ENCODE measurements at places on chromosomes 12 and 14. TPM values are rescaled to one million over a fixed set of nuclear protein-coding genes. Genes with fewer than 3 reads are reported as not detected.

The REM2 gene
- polyA plus RNA-seq: 1.4 TPM

The RNF212B gene
- polyA plus RNA-seq: not detected

The AKAP3 gene
- polyA plus RNA-seq: 5.4 TPM

The AKAP5 gene
- 0.17 TPM for polyA plus RNA-seq

The PGF gene
- polyA plus RNA-seq: not detected

The AKT1 gene
- polyA plus RNA-seq: 15.3 TPM

The CLEC1A gene
- polyA plus RNA-seq: not detected

DNA sequence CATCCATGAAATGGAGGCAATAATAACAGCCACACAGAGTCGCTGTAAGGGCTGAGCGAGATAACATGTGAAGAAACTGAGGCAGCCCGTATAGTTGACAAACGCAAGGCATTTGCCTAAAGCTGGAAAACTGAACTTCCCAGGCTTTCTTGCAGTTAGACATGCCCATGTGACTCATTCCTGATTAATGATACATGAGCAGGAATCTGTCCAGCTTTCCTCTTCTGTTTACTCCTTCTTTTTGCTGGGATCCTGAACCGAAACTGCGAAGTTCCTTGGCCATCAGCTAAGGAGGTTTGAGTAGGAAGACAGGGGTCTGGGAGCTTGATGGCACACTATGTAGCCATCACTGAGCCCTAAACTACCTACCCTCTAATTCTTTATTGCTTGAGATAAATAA is 52.2 kb downstream of the ST8SIA1 start:
- no peak for DNase-seq

- DNase-seq: no peak
These were observed 113.3 kb upstream of the FSCB start for GRCh38 chr14:44620121-44621019.

GRCh38 chr12:56469007-56469930 is 891 bp downstream of the SPRYD4 start:
- no peak for DNase-seq

GRCh38 chr14:104016873-104017650 is 68.4 kb upstream of the ASPG start:
- DNase-seq: no peak

GRCh38 chr12:6457220-6457945 is 5.5 kb downstream of the TAPBPL start:
- DNase-seq: no peak

GRCh38 chr12:47247418-47247817 is 167.7 kb upstream of the AMIGO2 start:
- no peak for DNase-seq

DNA sequence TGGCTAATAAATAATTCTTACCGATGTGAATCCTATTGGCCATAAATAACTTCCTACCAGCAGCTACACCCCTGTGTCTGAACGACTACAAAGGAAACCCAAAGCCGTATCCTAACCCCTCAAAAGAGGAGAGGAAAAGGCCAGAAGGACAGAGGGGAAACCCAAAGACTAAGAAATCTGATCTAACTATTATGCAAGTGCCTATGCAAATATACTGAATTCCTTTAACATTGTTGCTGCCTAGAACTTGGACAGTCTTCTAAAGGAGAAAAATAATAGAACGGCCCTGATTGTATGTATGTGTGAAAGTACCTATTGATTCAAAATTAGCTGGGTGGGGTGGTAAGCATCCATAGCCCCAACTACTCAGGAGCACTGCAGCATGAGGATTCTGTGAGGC is 997 bp downstream of the PLEKHG7 start:
- no peak for DNase-seq

DNA sequence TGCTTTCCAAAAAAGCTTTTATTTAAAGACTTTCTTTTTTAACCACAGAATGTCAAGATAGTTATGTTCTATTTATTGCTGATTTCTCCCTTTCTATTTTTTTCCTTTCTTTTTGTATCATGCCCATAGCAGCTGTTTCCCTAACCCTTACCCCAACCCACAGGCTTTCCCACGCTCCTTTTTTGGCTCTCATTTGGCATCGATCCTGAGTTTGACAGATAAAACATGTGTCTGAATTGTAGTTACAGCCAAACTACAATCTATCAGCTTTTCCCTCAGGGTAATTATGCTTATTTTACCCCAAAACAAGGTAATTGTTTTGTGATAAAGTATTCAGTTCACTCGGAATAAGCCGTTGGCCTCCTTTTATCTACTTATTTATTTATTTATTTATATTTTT is 46.7 kb downstream of the PDE3A start:
- DNase-seq: no peak

DNA sequence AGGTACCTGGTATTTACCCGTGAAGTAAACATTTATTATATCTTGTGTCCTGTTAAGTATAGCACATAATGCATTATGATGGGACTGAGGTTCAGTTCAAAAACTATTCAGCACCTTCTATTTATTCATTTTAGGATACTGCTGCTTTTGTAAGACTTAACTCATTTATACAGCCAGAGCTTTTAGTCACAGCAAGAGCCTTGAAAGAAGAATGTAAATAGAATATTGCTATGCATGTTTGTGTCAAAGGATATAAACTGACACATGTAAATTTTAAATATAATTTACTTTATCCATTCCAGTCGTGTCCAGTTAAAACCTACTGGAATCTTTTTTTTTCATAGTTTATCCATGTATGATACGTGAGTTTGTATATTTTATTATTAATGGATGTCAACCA is 168.8 kb downstream of the FUT8 start:
- DNase-seq: no peak

DNA sequence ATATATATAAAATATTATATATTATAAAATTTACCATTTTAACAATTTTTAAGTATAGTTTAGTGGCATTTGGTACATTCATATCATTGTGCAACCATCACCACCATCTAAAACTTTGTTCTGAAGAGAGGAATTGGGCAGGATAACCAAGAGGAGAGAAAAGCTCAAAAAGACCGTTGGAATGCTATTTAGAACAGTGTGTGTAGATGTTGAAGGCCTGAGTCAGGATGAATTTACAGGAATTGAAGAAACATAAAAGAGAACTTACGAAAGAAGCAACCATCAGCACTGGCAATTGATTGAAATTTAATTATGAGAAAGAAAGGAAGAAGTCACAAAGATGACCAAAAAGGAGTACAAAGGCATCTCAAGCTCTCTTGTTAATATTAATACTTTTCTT is 196.9 kb upstream of the PWP1 start:
- DNase-seq: no peak

DNA sequence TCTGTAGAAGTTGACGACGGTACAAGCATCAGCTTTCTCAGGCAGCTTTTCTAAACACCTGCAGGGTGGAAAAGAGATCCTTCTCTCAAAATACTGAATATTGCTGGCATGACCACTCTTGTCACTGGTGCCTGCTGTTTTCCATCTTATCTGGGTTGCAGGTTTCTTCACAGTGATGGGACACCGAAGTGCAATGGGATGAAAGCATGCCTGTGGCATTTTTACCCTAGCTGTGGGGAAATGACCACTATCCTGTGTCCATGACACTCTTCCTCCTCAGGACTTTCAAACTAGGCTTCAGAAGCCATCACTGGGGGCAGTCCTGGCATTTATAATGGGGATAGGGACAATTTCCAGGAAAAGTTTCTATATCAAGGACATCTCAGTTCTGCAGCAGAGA is 98.5 kb downstream of the ETV6 start:
- no peak for DNase-seq

DNA sequence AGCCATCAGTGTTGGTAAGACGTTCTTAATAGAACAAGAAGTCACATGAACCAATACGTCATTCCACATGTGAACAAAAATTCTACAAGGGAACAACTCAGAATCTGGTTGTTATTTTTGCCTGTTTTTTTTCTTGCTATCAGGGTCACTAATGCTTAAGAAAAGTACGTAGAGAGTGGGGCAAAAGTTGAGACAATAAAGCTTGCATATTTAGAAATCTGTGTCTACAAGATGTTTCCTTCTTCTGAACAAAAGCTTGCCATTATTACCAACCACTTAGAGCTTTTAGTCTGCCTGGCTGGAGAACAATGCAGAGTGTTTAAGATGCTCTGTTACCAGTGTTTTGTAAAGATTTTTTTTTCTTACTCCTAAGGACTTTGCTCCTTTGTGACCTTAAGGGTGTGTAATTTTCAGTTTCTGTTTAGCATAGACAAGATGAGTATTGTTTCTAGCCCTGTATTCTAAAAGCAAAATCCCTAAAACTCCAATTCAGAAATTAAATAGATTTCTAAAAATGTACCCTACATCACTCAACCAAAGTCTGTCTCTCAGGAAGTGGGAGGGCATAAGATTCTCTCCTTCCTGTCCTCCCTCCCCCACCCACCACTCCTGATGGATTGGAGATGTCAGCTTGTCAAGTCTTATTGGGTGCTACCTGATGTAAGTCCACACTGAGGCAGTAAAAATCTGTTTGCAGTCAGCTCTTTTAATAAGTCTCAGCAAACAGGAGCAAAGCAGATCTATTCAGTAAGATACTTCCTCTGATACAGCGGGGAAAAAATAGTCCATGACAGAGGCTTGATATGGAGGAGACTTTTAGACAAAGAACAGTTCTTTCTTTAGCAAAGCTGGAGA is 267.6 kb downstream of the GRIN2B start:
- no peak for DNase-seq

DNA sequence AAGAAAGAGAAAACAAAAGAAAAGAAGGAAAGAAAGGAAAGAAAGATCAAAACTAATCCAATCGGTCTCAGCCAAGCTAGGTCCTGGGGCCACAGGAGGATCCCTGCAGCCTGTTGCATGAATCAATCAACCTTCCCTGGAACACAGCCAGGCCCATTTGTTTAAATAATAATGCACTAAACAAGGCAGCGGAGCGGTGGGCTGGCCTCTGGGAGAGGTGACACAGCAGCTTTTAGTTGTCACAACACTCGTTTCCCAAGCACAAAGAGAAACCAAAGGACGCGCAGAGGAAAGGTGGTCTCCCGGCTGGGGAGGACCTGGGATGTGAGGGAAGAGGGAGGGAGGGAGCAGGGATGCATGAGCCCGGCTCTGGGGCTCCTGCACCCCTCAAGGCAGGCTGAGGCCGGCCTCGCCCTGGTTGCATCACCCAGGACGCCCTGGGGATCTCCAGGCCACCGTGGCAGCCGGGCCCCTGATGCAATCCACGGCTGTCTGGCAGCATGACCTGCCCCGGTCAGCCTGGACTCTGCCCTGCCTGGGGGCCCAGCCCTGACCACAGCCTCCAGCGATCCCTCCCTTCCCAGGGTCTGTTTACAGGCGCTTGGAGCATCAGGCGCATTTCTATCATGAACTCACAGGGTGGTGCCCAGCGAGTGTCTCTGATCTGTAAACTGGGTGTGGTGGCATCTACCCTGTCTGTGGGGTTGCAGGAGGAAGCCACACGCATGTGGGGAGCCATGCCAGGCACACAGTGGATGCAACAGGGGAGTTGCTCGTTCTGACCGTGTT is 32.5 kb downstream of the MMP17 start:
- no peak for DNase-seq

DNA sequence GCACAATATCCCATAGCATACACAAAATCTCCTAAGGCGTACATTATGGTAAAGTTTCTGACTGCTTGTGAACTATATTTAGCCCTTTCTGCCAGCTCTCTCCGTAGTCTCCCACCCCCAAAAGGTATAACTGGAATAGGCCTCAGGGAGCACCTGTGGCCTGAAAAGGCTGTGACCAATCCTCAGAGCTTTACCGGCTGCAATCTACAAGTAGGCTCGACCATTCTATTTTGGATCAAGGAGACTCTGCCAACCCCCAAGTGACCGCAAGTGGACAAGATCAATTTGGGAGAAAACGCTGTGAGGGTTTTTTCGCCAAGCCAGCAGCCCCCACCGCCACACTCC is 1.2 kb downstream of the PPTC7 start:
- DNase-seq: no peak

GRCh38 chr14:91346838-91347173 is 70.8 kb downstream of the CCDC88C start:
- DNase-seq: no peak

DNA sequence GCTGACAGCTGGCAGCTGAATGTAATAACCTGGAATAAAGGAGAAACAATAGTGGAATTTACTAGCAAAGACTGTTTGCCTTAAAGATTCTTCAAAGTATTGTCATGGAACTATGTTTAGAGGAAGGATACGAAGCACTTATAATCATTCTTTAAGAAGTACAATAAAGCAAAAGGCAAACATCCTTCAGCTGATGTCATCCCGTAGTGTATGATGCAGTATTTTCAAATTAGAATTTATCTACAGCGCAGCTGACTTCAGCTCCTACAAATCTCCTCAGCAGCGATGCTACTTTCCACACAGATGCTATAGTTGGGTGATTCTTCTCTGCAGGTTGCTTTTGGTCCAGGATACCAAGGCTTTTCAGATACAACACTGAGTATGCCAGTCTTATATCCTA is 31.5 kb downstream of the CLEC1A start:
- DNase-seq: no peak

- DNase-seq: no peak
These were observed 46.6 kb upstream of the NR1H4 start for GRCh38 chr12:100427078-100427477.

DNA sequence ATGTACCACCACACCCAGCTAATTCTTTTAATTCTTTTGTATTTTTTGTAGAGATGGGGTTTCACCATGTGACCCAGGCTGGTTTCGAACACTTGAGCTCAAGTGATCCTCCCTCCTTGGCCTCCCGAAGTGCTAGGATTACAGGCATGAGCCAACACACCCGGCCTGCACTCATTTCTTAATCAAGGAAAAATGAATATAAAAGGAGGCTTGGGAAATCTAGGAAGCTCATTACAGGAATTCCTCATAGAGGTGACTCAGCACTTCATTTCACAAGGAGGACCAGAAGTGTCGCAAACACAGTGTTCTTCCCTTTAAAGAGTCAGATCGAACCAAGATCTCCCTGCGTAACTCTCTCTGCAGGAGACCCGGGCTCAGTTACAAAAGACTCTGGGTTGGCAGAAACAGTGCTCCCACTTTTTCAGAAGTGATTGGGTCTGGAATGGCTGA is 30.3 kb downstream of the NFKBIA start:
- no peak for DNase-seq

GRCh38 chr14:71451501-71451900 is 480.7 kb upstream of the RGS6 start:
- no peak for DNase-seq

GRCh38 chr14:64760146-64760755 is 56.0 kb downstream of the PLEKHG3 start:
- DNase-seq: peak; percentile 11

DNA sequence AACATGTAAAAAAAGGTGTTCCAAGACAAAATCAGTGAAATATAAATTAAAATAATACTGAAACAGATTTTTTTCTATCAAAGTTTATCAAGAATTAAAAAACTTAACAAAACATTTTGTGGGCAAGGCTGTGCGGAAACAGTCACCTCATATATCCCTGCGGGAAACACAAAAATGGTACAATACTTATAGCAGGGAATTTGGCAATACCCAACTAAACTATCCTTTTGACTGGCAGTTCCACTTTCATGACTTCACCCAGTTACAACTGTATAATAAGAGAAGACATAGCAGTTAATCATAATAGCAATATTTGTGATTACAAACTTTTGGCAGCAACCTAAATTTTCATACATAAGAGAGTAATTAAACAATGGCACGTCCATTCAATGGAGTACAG is 121.5 kb upstream of the EGLN3 start:
- no peak for DNase-seq

GRCh38 chr12:4031703-4032291 is 158.6 kb upstream of the PARP11 start:
- no peak for DNase-seq
